ENCODE measurements at places on chromosomes 11 and 22. TPM values are rescaled to one million over a fixed set of nuclear protein-coding genes. Genes with fewer than 3 reads are reported as not detected.

Gene TSGA10IP
- total RNA-seq = not detected

Gene INS
- total RNA-seq = not detected

Gene C11orf97
- total RNA-seq = not detected

Gene C1QTNF5
- total RNA-seq = 6.8 TPM

Gene ELMOD1
- 4.7 TPM for total RNA-seq

Gene SIRT3
- total RNA-seq = 9.4 TPM

Gene TRPM5
- total RNA-seq = not detected

Gene CNIH2
- not detected for total RNA-seq
